ENCODE measurements at places on chromosomes 3 and 15. TPM values are rescaled to one million over a fixed set of nuclear protein-coding genes. Genes with fewer than 3 reads are reported as not detected.

DNA sequence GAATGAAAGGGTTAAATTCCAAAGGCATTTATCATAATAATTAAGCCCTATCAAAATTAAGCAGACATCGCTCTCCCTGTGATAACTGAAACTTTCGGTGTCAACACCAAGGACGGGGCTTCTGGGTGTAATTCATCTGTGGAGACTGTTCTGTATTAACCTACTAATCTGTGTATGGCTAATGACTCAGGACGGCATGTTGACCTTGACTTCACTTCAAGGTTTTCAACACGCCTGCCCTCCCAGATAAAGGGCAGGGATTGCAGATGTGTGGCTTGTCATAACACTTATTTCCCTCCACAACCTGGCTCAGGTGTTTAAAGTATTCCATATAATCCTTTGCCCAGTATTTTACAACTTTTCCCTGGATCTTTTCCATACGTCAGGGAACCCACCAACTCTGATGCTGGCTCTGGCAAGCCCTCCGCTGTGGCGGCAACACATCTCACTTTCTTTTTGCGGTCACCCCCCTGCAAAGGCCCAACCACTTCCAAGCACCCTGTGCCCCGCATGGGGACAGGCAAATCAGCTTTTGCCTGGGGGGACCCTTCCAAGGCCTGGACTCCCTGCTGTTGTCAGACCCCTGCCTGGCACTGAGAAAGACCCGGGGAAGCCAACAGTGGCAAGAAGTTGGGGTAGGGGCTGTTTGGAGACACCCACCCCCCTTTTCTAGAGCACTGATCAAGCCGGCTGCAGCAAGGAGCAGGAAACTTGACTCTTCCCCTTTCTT is 93.2 kb upstream of the MEF2A start:
- DNase-seq, result peak; percentile 20

GRCh38 chr3:61162965-61163364 is 88.3 kb downstream of the FHIT start:
- DNase-seq, result no peak

DNA sequence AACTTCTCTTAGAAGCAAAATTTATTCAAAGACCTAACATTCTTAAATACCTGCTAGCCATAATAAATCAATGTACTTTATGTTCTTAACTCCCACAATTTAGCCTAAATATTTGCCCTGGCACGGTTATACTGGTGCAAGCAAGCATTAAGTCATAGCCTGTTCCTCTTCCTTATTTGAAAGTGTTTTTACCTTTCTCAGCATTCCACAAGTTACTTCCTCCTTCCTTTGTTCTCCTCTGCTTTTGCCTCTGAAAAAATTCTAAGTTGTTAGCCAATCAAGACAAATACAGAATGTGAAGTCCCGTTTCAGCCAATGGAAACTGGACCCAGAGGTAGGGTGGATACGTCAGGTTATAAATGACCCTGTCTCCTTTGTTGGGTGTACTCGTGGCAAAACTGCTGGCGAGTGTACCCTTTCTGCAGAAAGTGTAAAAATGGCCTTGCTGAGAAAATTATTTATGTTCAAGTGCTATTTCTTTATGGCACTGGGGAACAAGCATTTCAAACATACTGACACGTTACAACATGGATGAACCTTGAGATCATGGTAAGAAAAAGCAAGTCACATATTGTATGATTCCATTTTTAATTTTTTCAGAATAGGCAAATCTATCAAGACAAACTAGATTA is 3.1 kb upstream of the TATDN2 start:
- no peak for DNase-seq

- no peak for DNase-seq
Measured at GRCh38 chr3:187382609-187383151, 14.5 kb downstream of the RTP4 start.

DNA sequence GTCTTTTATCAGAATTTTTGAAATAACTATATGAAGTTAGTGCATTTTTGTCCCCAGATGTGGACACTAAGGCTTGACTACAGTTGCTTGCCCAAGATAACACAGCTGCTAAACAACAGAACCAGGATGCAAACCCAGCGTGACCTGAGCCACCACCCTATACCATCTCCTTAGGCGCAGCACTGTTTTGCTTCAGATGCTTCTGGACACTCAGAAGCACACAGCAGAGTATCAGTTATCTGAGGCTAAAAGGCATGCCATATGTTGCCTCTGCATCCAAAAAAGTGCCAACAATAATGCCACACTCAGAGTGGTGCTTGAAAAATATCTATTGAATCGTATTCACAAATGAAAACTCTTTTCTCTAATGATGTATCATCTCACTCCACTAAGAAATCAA is 24.5 kb downstream of the KCNMB2 start:
- DNase-seq, result no peak

TRPM7 gene
- total RNA-seq, result 16.5 TPM

KLHL25 gene
- 20.8 TPM for total RNA-seq

DNA sequence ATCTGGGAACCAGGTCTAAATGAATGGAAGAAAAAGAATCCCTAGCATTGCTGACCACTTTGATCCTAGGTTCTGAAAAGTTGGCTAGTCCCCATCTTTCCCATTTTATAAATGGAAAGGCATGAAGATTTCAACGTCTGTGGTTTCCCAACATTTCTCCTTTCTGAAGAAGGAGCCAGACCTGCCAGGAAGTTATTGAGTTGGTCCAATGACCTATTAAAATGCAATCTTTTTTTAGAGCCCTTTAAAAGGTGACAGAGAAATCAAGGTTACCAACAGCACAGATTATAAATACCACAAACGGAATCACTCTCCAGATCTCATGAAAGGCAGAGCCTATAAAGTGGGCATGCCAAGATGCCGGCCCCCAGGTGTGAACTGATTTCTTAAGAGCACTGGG is 505.6 kb upstream of the THBS1 start:
- DNase-seq, result no peak

ACTC1 gene
- total RNA-seq, result 2.0 TPM

TP63 gene
- not detected for total RNA-seq

DNA sequence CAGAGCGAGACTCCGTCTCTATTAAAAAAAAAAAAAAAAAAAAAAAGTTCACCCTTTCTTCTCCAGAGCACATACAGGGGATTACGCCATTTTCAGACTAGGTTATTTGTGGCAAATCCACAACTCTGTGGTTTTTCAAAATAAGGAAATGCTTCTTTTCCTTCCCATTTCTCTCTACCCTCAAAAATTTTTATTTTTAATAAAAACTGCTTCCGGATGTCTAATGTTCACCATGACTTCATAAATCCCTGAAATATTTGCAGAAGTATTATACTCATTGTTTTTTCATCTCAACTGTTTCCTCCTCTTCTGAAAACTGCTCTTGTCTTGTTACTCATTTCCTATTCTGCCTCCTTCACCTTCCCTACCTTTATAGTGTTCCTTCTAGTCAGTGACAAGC is 45.0 kb upstream of the SLC12A8 start:
- no peak for DNase-seq

- DNase-seq, result no peak
Measured at GRCh38 chr15:53102483-53102882, 312.3 kb upstream of the ONECUT1 start.

FBXL2 gene
- total RNA-seq, result 5.3 TPM

DNA sequence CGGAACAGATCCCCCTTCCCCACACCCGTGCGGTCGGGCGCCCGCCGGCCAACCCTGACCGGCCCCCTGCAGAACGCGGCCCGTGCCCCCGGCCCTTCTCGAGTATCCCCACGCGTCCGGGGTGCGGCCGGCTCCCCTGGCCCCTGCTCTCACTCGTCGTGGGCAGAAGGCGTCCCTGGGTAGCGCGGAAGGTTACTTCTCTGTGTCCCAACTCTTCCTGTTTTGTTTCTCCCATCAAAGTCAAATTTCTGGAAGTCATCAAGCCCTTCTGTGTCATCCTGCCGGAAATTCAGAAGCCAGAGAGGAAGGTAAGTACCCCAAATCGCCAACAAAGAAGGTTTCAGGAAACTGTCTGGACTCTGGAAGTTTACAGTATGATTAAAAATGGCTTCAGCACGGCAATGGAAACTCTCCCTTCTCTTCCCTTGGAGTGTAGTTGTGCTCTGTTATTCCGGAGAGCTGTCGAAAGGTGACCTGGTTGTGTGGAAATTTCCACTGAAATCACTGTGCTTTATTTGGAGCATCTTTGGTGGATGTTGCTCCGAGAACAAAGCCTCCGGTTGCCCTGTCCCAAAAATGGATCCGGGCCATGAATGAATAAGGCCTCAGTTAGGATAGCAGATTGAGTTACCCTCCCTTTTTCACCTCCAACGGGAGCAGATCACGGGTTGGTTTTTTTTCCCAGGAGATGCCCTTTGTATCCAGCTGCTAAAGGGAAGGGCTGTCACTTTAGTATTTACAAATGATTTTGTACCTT is 536 bp downstream of the SEC61A1 start:
- no peak for DNase-seq

GRCh38 chr3:10962481-10963036 is 30.0 kb upstream of the SLC6A1 start:
- no peak for DNase-seq

CCRL2 gene
- total RNA-seq, result not detected

DNA sequence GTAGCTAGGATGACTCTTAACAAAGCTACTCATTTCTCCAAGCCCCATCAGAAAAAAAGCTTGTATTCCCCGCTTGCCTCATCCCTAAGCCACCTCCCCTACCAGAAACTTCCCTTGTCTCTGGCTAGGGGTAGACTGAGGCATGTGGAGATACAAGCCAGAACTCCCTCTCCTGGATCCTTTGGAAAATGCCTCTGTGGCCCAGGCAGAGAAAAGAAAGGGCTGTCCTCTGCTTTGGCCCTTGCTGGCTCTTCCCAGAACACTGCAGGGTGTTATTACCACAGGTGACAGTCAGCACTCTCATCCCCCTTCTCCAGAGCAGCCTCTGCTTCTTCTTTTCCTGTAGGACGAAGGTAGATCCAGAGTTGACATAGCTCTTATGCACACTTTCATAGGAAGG is 15.2 kb downstream of the RMDN3 start:
- DNase-seq, result peak; percentile 48

DNA sequence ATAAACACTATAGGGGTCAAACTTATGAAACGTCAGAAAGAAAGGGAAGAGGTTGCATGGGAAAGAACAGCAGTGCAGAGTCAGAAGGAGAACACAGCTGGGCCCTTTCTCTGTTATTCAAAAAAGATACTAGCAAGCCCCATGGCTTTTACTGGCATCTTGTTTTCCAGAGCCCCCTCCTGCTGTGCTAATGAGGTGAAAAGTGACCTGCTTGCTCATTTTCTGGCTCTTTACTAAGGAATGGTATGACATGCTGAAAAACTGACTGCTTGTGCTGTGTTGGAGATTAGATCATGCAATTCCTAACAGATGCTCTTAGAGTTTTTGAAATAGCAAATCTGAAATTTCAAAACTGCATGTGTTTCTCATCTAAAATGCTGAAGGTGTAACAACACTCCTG is 541.6 kb upstream of the ALCAM start:
- peak; percentile 13 for DNase-seq

- DNase-seq, result peak; percentile 91
Measured at GRCh38 chr3:186930143-186930640, at the start of gene ST6GAL1. Gene ST6GAL1, plus strand, starts transcription at chr3:186930526. Its CDS starts 112,178 bp downstream, at chr3:187042704.

- no peak for DNase-seq
Measured at GRCh38 chr3:157285141-157285540, 125.2 kb upstream of the CCNL1 start.

GRCh38 chr3:119598410-119599098 is 869 bp downstream of the PLA1A start:
- DNase-seq, result no peak

GRCh38 chr3:42317137-42317536 is 51.2 kb upstream of the CCK start:
- DNase-seq, result no peak

- DNase-seq, result no peak
Measured at GRCh38 chr15:38401701-38402100, 52.2 kb upstream of the FAM98B start.

SH3GL3 gene
- 6.8 TPM for total RNA-seq

GRCh38 chr3:188283347-188283746 is 129.4 kb downstream of the LPP start:
- DNase-seq, result no peak

GRCh38 chr15:24617646-24618045 is 57.9 kb upstream of the NPAP1 start:
- DNase-seq, result no peak

GOLGA6A gene
- 4.7 TPM for total RNA-seq

DNA sequence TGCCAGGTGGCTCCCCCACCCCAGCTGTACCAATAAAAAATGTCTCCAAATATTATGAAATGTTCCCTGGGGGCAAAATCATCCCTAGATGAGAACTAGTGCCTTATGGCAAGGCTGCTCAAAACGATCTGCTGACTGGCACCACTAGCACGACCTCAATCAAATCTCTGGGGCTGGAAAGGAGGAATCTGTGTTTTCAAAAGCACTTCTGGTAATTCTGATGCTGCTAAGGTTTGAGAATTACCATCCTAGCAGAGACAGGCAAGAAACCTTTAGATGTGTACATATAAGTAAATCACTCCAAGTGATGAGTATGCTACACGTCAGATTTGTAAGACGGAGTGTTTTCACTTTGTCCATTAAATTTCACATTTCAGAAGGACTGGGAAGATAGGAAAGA is 360.1 kb upstream of the THRB start:
- DNase-seq, result no peak

GRCh38 chr3:114624571-114625181 is 330.8 kb downstream of the TIGIT start:
- no peak for DNase-seq

- DNase-seq, result no peak
Measured at GRCh38 chr3:50536471-50537180, 30.9 kb downstream of the C3orf18 start.

GRCh38 chr15:42102646-42103235 is 8.4 kb upstream of the PLA2G4D start:
- peak; percentile 36 for DNase-seq

GRCh38 chr3:2092758-2093157 is 5.9 kb upstream of the CNTN4 start:
- no peak for DNase-seq

DNA sequence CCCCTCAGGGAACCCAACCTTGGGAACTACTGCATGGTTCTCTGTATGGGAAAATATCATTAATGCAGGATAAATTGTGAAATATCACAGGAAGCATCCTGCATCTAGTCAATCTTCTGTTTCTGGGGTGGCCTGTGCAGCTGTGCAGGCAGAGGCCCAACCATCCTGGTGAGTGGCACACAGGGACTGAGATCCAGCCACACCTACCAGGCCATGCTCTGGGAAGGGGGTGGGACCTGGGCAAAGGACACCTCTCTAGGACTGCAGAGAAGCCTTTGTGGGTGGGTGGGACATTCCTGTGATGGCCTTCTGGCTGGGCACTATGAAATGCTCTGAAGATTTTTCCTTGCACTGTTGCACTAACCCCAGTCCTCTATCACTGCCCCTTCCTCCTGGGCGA is 26.8 kb downstream of the CCRL2 start:
- DNase-seq, result no peak

TGM4 gene
- 0.11 TPM for total RNA-seq

OXTR gene
- total RNA-seq, result 4.2 TPM

- no peak for DNase-seq
Measured at GRCh38 chr3:34056951-34057390, 258.5 kb downstream of the PDCD6IP start.

All from H7 (cell line).